ENCODE measurements at places on chromosomes 6 and 20.

GRCh38 chr20:20492521-20493332 is 124.8 kb downstream of the INSM1 start:
- no peak for DNase-seq

DNA sequence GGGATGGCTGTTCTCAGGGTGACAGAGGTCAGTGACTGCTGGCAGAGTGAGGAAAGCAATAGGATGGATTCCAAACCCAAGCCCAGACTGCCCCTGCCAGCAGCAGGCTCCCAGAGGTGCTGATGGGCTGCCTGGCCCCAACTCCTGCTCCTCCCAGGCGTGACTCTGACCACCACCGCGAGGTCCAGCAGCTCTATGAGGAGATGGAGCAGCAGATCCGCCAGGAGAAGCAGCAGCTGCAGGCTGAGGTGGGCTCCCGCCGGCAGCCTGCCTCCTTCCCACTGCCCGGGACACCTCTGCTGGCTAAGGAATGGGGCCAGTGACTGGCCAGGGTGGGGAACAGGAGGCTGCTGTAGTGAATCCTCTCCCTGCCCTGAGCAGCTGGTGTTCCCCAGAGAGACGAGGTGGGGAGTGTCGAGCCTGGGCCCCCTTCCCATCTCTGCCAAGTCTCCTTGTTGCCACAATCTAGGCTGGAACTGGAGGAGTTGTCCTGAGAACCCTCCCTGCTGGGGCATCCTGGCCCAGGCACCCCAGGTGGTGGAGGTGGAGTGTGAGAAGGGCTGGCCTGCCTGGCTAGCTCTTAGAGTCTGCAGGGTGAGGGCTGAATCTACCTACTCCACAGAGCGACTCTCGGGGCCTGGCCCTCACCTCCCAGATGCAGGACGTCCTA is 20.4 kb downstream of the RAB44 start:
- no peak for DNase-seq

DNA sequence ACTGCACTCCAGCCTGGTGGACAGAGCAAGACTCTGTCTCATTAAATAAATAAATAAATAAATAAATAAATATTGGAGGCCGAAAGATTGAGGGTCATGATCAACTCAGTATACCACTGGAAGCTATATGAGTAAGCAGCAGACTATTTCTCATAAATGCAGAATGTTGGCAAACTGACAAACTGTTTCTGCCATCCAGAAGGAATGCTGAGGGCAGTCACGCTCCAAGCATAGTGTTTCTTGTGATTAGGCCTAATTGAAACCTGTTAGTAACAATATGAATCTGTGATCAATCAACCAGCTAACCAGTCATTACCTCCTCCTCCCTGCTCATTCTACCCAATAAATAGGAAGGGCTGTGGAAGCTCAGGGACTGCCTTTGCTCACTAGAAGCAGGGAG is 15.2 kb upstream of the KCNK15 start:
- DNase-seq: no peak

DNA sequence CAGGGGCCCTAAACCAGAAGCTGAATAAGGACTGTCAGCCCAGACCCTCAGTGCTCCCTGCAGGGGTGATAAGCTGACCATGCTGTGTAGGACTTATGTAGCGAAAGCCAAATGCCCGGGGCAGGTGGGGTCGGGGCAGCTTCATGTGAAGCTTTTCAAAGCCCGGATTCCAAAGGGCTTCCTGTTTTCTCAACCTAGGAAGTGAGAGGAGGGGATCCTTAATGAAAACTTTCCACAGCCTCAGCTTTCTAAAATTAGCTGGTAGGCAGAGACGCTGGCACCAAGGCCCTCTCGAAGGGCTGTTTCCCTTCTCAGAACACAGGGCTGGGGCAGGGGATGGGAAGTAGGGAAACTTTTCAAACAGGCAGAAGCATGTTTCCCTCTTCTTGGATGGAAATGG is 148.9 kb downstream of the NFATC2 start:
- no peak for DNase-seq

DNA sequence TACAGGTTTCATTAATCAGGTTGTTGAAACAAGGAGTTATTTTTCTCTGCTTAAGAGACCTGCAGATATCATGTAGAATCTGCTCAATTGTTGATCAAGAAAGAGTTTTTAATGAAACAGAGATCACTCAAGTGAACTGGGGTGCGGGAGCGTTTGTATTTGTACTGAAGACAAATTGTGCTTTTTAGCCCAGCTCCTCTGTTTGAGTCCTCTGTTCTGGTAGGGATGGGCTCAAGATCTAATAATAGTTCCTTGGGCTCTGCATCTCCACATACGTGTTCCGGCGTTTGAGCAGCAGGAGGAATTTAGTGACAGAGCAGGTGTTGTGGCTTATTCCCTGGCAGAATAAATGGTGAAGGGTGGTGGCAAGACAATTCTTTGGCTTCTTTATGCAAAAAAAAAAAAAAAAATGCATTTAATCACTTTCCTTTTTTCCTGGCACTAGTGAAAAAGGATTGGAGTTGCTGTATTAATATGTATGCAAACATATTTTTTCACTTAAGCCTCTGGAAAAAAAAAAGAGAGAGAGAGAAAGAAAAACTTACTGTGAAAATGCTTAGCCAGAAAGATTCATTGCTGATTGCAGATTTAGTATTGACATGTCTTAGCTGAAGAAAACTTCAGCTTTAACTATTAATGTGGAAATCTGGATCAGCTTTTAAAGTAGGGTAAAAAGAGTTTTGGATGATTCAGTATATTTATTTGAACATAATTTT is 4.0 kb downstream of the CITED2 start:
- no peak for DNase-seq

Measured in stimulated activated CD4-positive, alpha-beta T cell treated with anti-CD3 and anti-CD28 coated beads, Interleukin-4, amount 100 ng/mL, for 1 hour (primary cell).